ENCODE measurements at places on chromosomes 5 and 9.

GRCh38 chr5:151016700-151017099 is 3.7 kb upstream of the GPX3 start:
- DNase-seq, result no peak

DNA sequence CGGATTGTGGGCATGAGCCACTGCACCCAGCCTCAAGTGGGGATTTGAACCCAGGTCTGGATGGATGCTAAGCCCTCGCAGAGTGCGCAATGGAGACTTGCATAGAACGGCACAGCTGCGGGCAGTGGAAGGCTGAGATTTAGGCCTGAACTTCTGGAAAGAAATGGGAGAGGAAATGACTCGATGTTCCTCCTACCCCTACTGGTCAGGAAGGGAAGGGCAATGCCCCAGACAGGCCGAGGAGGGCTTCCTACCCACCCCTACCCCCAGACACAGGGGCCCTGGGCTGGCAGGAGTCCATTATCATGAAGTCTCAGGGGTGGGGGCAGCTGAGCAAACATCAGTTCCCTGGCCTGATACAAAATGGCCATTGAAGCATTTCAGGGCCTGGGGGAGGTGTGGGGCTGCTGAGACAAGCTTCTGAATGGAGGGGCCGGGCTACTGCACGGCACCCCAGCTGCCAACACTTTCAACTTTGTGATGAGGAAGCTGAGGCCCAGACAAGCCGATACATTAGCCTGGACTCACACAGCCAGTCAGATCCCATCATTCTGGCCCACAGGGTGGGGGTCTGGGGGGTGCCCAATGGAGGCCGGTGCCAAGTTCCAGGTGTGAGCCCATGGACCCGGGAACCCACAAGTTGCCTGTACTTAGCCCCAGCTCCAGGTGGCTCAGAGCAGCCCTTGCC is 13.5 kb upstream of the WDR38 start:
- no peak for DNase-seq

- DNase-seq, result no peak
These were observed 497.1 kb downstream of the ARHGEF28 start for GRCh38 chr5:74122979-74123590.

DNA sequence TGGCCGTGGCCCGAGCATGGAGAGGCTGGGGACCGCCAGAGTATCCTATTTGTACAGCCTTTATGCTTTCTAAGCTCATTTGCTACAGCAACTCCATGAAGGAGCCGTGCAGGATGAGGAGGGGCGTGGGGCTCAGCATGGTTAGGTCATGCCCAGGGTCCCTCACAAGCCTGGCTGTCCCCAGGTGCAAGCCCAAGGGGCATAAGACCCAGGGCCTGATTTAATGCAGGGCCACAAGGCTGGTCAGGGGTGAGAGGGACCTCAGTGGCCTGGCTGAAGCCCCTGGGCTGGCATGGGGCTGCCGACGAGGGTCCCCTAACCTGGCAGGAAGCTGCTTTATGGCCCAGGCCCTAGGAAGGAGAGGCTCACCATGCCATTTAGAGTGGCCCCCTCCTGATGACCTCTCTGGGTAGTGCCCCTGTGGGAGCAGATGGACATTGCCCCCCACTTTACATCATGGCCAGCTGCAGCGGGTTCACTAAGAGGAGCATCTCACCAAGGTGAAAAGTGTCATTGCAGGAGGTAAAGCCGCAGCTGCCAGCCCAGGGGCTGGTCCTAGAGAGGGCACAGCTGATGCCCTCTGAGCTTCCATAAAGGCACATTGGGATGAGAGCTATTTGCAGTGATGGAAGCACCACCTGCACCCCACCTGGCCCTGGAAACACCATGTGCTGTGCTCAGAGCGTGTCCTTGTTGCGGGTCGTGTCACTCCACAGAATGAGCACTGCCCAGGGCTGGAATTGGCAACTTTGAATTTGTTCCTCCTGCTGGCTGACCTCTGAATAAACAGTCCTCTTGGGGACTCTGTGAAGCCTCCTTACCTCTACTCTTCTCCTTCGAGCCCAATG is 58.9 kb downstream of the ZNF618 start:
- DNase-seq, result no peak

GRCh38 chr9:123234853-123235252 is 33.5 kb downstream of the STRBP start:
- no peak for DNase-seq

- DNase-seq, result no peak
These were observed 13.5 kb upstream of the DHFR start for GRCh38 chr5:80668016-80668969.

DNA sequence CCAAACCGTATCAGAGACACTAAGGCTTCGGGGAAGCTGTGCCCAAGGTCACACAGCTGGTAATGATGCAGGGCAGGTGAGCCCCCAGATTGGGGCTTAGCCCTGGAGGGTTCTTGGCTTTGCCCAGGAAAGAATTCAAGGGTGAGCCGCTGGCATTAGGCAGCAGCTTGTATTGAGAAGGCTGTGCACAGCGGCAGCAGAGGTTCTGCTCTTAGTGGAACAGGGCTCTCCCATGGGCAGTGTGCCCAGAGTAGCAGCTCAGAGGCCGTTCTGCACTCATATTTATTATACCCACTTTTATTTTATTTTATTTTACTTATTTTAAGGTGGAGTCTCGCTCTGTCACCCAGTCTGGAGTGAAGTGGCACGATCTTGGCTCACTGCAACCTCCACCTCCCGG is 85.8 kb upstream of the IER5L start:
- DNase-seq, result no peak

GRCh38 chr9:99345451-99345850 is 123.4 kb downstream of the SEC61B start:
- no peak for DNase-seq

- no peak for DNase-seq
These were observed 474.9 kb upstream of the CDH10 start for GRCh38 chr5:25119650-25120049.

DNA sequence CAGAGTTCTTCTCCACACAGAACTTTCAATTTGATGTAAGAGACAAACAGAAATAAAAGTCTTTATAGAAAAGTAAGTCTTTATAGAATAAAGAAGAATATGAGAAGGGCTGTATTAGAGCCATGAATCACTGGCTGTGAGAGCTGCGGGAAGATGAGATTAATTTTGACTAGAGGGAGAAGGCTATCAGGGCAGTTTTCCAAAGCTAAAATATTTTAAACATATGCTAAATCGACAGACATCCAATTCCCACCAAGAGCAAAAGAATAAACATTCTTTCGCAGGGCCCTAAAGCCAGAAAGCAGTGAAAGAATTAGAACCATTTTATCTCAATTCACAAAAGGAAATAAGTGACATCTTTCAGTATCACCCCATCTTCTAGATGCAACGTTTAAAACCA is 208.3 kb upstream of the MAP3K1 start:
- DNase-seq, result no peak

DNA sequence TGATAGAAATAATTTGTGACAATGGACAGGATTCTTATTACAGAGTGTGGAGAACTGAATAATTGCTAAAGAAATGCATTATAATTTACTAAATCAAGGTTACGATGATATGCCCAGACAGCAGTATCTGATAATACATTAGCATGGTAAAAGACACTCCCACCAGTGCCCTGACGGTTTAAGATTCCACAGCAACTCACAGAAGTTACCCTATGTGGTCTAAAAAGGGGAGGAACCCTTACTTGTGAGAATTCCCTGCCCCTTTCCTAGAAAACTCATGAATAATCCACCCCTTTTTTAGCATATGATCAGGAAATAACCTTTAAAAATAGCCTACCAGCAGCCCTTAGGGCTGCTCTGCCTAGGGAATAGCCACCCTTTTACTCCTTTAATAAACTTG is 244.7 kb upstream of the SLC24A2 start:
- DNase-seq, result no peak

DNA sequence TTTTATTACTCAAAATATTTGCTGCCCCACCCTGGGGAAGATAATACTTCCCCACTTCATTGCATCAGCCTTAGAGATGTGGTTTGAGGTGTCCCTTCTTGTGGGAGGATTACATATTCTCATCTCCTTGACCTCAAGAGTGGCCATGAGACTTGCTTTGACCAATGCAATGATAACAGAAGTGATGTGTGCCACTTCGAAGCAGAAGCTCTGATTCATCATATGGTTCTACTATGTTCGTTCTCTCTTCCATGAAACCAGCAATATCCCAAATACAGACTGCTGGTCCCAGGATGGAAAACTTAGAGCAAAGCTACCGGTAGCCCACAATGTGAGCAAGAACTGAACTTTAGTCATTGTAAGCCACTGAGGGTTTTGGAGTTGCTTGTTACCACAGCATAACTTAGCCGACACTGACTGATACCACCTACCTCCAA is 92.0 kb downstream of the THBS4 start:
- DNase-seq, result no peak

GRCh38 chr9:26324786-26325443 is 567.7 kb downstream of the CAAP1 start:
- no peak for DNase-seq

DNA sequence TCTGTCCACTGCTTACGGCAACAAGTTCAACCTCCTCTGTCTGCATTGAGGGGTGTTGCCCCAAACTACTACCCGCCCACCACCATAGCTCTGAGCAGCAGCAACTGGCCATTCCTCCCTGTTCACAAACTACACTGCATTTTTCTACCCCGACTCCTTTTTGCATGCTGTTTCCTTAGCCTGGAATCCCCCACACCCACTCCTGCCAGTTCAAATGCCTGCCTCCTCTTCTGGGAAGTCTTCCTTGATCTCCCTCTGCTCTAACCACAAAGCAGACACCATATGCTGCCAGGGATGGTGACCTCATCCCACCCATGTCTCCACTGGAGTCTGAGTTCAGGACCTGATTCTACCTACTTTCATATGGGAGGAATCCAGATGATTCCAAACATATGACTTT is 13.3 kb downstream of the ALDH1B1 start:
- DNase-seq, result no peak

GRCh38 chr9:12274577-12274976 is 418.6 kb upstream of the TYRP1 start:
- no peak for DNase-seq

DNA sequence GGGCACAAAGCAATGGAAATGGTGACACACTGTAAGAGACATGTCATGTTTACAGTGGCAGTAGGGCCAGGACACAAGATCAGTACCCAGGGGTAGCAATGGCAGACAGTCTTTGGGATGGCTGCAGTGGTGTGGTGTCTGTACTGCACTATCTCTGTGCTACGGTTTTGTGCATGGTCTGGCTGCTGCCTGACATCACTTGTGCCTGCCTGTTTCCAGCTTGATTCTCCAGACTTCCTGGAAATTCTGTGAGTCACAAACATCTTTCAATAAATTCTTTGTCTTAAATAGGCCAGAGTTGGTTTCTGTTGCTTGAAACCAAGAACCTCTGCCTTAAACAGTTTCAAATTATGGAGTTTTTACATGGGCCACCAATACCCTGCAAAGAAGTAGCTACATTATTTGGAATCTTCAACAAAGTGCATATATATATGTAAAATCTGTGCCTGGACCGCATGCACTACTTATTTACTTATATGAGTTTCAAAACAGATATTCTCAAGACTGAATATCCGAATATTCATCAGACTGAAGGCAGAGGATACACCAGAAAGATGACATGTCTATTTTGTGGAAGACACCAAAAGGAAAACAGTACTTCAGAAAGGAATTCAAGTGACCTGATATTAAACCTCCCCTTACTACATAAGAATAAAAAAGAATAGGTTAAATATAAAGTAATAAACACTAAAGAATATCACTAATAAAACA is 188.1 kb downstream of the RFX3 start:
- DNase-seq, result no peak

- no peak for DNase-seq
These were observed 165.0 kb downstream of the FBXL17 start for GRCh38 chr5:108216890-108217289.

All from NCI-H187 (cell line).